ENCODE measurements at places on chromosomes 13 and 19. TPM values are rescaled to one million over a fixed set of nuclear protein-coding genes. Genes with fewer than 3 reads are reported as not detected.

Gene ACP5
- 0.43 TPM for total RNA-seq

Gene ZNF544
- 26.7 TPM for total RNA-seq

DNA sequence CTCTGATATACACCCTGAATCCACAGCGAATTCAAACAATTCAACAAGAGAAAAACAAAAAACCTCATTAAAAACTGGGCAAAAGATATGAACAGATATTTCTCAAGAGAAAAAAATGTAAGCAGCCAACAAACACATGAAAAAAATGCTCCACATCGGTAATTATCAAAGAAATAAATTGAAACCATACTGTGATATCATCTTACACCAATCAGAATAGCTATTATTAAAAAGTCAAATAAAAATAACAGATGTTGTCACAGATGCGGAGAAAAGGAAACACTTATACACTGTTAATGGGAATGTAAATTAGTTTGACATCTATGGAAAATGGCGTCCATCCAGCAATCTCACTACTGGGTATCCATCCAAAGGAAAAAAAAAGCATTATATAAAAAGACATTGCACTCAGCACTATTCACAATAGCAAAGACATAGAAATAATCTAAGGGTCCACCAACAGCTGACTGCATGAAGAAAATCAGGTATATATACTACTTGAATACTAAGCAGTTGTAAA, 1495.0 kb upstream of the PCDH20 start:
- DNase-seq = peak; percentile 59

DNA sequence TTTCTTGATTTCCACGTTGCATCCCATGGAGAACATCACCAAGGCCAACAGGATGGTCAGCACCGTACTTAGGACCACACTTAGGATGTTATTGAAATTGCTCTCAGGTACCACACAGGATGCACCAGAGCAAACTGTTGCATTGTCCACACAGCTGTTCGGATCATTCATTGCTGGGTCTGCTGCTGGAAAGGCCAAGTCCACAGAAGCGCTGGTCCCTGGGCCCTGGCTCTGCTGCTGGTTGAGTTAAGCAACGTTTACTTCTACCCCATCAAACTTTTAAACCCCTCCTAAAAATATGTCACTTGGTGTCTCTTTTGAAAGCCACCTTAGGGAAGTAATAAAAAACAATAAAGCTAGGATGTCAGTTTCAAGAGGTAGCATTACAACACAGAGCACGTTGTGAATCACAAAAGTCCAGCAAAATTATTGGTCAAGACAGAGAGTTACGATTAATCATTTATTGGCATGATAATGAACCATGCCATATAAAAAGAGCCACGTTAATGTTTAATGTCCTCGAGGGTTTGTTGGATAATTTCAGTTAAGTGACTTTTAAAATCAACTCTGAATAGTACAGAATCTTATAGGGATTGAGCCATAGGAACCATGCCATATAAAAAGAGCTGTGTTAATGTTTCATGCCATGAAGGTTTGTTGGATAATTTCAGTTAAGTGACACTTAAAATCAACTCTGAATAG, at the start of gene SLC10A2:
SLC10A2 (minus strand) TSS at position 339 of the 702 bp plus-strand sequence; CDS start at position 171, 168 bp downstream.
- no peak for DNase-seq

DNA sequence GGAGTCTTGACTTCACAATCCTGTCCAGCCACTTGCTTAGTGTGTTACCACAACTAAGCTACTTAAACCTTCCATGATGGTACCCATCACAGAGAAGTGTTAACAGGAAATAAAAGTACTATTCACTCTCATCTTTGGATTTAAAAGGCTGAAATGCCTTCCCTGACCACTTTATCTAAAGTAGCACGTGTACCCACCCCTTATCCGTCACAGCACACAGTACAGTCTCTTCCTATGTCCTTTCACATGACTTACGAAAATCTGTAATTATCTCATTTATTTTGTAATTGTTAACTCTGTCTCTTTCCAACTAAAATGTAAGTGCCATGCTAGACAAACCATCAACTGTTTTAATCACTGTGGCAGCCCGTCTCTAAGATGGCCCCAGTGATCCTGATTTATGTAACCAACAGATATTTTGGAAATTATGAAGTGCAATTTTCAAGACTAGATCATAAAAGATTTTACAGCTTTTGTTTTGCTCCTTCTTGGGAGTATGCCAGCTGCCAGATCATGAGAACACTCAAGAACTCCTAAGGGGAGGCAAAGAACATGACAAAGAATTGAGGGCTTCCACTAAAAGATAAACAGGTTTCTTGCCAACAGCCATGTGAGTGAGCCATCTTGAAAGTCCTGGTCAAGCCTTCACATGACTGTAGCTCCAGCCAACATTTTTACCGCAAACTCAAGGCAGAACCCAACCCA, 44.9 kb downstream of the DIAPH3 start:
- no peak for DNase-seq

GRCh38 chr13:94129490-94129894, 350.0 kb downstream of the DCT start:
- DNase-seq = no peak

- DNase-seq = no peak
These were observed 12.6 kb downstream of the SCEL start for GRCh38 chr13:77548095-77548494.

Data from fibroblast of villous mesenchyme (primary cell).